Non-pigmented ciliary epithelial cell (primary cell): ENCODE measurements at places on chromosomes 2 and 18.

DNA sequence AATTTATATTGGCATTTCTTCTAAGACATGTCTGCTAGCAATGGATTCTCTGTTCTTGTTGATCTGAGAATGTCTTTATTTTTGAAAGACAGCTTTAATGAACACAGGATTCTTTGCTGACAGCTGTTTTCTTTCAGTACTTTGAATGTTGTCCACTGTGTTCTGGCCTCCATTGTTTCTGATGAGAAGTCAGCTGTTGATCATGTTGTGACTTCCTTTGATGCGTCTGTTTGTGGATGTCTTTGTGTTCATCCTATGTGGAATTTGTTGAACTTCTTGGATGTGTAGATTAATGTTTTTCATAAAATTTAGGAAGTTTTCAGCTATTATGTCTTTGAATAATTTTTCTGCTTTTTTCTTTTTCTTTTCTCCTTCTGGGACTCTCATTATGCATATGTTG is 39.8 kb upstream of the KCNF1 start:
- no peak for DNase-seq

DNA sequence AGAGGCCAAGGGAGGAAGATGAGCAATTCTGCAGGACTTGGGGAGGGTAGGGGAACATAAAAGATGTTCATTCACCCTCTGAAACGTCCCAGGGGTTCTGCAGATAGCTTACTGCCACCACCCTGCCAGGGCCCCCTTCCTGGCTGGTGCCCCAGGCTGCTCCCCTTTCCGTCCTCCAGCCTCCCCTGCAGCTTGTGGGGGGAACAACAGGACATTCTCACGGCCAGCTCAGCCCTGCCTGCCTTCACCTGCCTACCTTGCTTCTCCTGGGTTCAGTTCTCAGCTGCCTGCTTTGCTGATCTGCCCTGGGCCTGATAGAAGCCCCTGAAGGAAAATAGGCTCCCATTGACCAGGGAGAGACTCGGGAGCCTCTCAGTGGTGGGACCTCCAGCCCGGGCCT is 251.1 kb downstream of the CELF4 start:
- DNase-seq = no peak

DNA sequence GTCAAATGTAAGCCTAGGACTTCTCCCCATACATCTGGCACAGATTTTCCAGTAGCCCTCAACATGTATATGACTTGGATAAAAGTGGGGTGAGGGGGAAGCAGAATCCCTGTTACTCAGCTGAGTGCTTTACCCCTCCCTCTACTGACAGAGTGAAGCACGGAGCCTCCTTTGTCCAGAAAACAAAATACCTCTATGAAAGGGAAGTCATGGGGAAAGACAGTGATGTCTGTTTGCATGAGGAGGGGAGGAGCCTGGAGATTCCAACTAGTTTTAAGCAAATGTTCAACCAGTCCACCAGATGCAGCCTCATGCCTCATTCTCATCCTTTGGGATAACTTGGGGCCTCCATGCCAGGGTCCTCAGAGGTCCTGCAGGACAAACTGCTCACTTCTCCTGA is 203.9 kb downstream of the SMAD2 start:
- no peak for DNase-seq

DNA sequence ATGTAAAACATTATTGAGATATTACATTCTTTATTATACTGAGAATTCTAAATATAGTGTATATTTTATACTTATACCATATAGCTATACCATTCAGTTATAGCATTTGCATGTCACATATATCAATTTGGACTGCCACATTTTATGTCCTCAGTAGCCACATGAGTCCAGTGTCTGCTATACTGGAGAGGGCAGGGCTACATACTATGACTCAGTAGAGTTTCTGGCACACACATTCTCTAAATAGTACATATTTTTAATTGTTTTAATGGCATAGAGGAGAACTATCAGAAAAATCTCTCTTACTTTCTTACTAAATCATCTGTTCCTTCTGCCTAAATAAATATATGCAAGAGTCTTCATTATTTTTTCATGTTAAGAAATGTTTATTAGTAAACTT is 55.4 kb upstream of the COL5A2 start:
- no peak for DNase-seq

DNA sequence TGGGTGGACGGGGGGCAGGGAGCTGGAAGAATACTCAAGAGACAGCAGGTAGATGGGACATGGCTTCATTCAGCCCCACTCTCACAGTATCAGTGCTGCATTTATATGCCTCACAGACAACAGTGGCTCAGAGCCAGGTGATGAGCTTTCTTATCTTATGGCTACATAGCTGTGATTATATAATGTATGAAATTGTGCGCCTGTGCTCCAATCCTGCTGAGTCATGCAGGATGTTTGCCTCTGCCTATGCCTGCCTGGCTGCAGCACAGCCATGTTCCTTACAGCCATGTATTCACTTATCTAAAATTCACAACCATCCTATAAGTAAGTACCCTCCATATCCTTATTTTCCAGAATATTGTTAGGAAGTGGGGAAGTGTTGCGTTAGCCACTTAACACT is 37.7 kb upstream of the RNF103 start:
- no peak for DNase-seq

DNA sequence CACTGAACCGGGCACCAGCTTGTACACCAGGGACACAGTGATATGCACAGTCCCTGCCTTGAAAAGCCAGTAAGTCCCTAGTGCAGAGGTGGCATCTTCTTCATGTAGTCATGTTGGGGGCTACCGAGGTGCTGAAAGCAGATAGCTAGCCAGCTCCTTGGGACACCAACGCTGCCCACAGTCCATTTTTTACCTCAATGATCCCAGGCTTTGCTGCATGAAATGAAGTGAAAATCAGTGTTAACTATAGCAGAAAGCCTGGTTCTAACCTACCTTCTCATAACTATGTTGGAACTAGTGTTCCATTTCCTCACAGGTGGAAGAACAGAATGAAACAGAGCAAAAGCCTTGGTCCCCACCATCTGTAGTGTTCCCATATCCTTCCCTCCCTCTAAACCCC is 66.6 kb upstream of the EML6 start:
- no peak for DNase-seq

DNA sequence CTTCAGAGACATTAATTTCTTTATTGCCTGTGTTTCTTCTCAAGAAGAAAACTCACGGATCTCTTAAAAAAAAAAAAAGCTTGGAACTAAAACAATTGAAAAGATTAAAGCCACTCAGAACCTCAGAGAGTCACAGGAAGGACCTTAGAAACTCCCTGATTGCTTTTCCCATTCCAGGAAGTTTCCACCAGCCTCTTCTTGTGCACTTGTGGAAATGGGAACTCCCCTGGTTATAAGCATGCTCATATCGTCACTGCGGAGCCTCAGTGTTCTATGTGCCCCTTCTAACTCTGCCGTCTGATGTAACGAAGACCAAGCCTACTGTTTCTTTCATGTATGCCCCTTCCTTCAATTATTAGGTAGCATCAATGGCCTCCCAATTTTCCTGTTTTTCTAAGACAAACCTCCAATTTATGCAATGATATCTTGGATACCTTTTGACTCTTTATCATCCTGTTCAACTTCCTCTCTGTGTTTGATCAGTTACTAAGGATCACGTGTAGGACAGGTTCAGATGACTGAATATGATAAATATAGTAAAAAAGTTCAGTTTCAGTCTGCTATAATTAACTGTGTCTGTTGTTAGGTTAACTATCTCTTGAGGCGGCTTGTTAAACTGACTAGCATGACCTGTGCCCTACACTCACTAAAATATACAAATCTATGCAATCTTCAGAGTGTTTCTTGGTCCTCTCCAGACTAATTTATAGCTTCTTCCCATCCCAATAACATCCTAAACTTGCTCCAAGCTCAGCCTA is 593.7 kb upstream of the CHAC2 start:
- no peak for DNase-seq

GRCh38 chr2:219247678-219248642 is 2.7 kb downstream of the STK16 start:
- no peak for DNase-seq

GRCh38 chr2:151918308-151918707 is 90.1 kb upstream of the ARL5A start:
- no peak for DNase-seq

GRCh38 chr2:79640001-79640400 is 127.2 kb downstream of the CTNNA2 start:
- no peak for DNase-seq

DNA sequence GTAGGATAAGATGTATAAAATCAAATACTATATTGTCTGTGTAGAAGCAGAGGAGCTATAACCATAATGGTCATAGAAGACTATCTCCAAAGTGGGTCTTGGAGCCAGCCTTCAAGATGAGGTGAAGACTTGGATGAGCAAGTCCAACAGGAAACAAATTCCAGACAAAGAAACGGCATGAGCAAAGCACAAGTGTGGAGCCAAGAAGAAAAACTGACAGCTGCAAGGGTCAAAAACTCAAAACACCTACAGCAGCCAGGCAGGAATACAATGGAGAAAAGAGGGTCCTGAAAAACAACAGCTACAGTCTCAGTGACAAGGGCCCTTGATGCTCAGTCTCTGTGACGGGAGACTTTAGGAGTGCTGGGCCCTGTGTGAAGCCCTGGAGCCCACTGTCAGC is 102.4 kb downstream of the STK39 start:
- no peak for DNase-seq

- DNase-seq = no peak
Measured at GRCh38 chr2:39416140-39416539, 20.9 kb downstream of the MAP4K3 start.

DNA sequence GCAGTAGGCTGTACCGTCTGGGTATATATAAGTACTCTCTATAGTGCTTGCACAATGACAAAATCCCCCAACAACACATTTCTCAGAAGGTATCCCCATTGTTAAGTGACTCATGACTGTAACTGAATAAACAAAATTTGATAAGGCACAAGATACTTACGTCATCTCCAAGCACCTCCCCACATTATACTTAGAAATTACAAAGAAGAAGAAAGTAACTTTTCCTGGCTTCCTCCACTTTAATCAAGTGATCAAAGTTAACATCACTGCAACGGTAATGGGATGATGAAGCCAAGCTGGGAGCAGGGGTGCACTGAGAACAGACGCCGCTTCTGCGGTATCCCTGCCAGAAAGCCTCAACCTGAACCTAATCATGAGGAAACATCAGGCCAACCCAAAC is 9.7 kb downstream of the TNS1 start:
- DNase-seq = peak; percentile 76

DNA sequence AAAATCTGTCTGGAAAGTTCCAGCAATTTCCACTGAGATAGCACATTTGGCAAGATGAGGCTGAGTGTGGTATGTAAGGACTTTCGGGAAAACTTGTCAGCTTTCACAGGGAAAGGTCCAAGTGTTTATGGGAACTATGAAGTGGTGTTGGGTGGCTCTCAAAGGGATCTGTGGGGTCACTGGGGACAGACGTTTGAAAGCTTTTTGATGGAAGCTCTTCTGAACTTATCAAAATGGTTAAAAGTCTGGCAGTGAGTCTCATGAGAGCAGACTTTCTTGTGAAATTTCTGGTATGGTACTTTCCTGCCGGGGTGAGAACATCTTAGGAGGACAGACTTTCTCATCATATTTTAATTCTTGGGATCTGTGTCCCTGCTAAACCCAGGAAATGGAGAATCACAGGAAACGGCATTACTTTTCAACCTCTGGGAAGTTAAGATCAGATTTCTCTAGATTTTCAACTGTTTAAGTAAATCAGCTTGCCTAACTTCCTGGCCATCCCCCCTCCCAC is 546.3 kb upstream of the ZEB2 start:
- no peak for DNase-seq

DNA sequence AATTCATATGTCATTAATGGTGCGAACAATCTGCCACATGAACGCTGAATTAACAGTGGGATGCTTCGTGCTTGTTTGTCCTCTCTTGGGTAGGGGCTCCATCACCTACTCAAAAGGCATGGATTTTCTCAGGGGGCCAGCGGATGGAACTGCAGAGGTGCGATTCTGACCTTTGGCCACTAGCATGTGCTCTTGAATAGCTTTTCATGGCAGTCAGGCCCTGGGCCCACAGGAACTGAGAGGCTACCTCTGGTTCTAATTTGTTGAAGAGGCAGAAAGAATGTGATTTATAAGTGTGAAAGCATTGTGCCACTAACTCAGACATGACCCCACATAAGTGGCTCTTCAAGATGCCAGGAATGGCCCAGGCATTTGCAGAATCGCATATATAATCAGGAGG is 283.2 kb downstream of the INSIG2 start:
- DNase-seq = peak; percentile 9

- no peak for DNase-seq
Measured at GRCh38 chr18:36724591-36725001, 104.2 kb downstream of the TPGS2 start.

- no peak for DNase-seq
Measured at GRCh38 chr18:6751222-6751621, 21.7 kb downstream of the ARHGAP28 start.

GRCh38 chr2:34652636-34653035 is 1053.5 kb upstream of the FAM98A start:
- no peak for DNase-seq

GRCh38 chr2:3202926-3203325 is 174.7 kb downstream of the EIPR1 start:
- DNase-seq = no peak

DNA sequence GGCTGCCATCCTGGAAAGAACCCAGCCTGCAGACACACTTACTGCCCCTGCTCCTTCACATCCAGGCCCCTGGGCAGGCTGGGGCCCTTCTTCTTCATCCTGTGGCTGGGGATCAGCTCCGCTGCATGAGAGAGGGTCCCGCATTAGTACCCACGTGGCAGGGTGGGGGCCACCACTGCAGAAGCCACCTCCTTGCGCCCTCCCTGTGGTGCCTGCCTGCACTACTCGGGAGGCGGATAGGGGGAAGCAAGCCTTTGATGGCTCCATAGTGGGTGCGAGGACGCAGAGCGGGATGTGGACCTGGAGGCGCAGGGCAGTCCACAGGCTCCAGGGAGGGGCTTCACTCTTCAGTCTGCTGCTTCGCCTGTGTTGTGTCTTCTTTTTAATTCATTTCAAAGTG is 46.7 kb downstream of the GPC1 start:
- DNase-seq = no peak

DNA sequence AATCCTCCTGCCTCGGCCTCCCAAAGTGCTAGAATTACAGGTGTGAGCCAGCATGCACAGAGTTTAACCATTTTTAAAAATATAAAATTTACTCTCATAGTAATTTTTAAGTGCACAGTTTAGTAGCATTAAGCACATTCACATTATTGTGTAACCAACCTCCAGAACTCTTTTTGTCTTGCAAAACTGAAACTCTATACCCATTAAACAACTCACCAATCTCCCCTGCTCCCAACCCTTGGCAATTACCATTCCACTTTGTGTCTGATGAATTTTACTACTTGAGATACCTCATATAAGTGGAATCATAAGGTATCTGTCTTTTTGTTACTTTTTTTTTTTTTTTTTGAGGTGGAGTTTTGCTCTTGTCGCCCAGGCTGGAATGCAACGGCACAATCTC is 112.5 kb downstream of the BMPR2 start:
- no peak for DNase-seq
